ENCODE measurements at places on chromosomes 12 and 14. TPM values are rescaled to one million over a fixed set of nuclear protein-coding genes. Genes with fewer than 3 reads are reported as not detected.

- H3K27me3 ChIP-seq = peaks cover 34% of the 10 kb centered on the region
- DNase-seq = no peak
- no peaks in the 10 kb centered on the region for H3K4me1 ChIP-seq
- H3K4me3 ChIP-seq = peak overlapping the region; percentile 42
Observed at GRCh38 chr12:24901576-24902461, 47.1 kb downstream of the BCAT1 start.

DNA sequence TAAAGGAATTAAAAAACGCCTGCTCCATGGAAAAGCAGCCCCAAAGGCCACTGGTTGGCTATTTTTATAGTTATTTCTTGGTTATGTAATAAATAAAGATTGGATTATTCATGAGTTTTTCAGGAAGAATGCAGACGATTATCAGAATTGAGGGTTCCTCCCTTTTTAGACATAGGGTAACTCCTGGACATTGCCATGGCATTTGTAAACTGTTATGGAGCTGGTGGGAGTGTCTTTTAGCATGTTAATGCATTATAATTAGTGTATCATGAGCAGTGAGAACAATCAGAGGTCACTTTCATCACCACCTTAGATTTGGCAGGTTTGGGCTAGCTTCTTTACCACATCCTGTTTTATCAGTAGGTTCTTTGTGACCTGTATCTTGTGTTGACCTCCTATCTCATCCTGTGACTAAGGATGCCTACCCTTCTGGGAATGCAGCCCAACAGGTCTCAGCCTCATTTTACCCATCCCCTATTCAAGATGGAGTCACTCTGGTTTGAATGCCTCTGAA is 728.7 kb downstream of the GALC start:
- no peaks in the 10 kb centered on the region for H3K27me3 ChIP-seq
- no peaks in the 10 kb centered on the region for H3K4me1 ChIP-seq
- no peak overlapping the region for H3K4me3 ChIP-seq
- no peak overlapping the region for H3K27ac ChIP-seq
- no peaks in the 10 kb centered on the region for H3K36me3 ChIP-seq

- H3K27me3 ChIP-seq = no peaks in the 10 kb centered on the region
- no peak overlapping the region for H3K4me3 ChIP-seq
- H3K4me1 ChIP-seq = no peaks in the 10 kb centered on the region
Observed at GRCh38 chr12:81492131-81492720, 266.9 kb downstream of the PPFIA2 start.

DNA sequence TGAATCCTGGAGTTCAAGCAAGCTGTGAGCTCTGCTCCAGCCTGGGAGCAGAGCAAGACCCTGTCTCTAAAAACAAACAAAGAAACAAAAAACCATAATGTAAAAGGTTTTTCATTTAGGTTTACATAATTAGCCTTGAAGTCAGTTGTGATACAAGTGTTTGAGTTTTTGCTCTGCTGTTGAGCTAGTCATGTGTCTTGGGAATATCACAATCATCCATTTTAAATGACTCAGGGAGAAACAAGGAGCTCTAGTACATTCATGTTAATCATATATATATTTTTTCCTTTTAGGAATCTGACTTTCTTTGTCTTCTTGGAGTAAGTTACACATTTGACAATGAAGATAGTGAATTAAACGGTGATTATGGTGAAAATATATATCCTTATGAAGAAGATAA is 12.9 kb downstream of the MIA2 start:
- H3K36me3 ChIP-seq = peaks cover 10% of the 10 kb centered on the region
- no peaks in the 10 kb centered on the region for H3K27me3 ChIP-seq
- H3K4me3 ChIP-seq = no peak overlapping the region

DNA sequence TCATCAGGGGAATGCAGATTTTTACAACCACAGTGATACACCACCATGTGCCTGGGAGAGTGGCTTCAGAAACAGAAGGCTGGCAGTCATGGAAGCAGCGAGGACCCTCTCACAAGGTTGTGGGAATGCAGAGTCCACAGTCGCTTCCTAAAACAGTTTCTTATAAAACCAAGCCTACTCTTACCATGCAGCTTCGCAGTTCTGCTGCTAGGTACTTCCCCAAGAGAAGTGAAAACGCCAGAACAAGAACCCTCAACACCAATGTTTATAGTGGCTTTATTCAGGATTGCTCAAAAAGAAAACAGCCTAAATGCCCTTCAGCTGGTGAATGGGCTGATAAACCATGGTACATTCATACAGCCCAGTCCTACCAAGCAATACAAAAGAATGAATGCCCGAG is 87.2 kb downstream of the DDX51 start:
- H3K4me3 ChIP-seq = no peak overlapping the region
- DNase-seq = no peak
- no peaks in the 10 kb centered on the region for H3K4me1 ChIP-seq
- peaks cover 70% of the 10 kb centered on the region for H3K36me3 ChIP-seq
- H3K27me3 ChIP-seq = no peaks in the 10 kb centered on the region
- no peak overlapping the region for H3K27ac ChIP-seq

DNA sequence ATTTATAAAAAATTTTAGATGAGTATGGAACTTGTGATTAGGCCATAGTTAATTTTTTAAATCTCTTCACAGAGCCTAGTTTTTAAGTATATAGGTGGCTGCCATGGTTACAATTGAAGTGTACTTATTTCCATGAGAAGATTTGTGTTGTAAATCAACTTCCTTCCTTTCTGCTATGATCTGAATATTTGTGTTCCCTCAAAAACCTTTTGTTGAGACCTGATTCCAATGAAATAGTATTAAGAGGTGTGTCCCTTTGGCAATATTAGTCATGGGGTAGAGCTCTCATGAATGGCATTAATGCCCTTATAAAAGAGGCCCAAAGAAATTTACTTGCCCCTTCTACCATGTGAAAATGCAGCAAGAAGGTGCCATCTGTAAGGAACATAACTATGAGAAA is 28.8 kb downstream of the ETNK1 start:
- no peak overlapping the region for H3K4me3 ChIP-seq
- no peaks in the 10 kb centered on the region for H3K27me3 ChIP-seq
- H3K4me1 ChIP-seq = no peaks in the 10 kb centered on the region
- H3K36me3 ChIP-seq = peaks cover 7% of the 10 kb centered on the region
- no peak for DNase-seq
- no peak overlapping the region for H3K27ac ChIP-seq

- H3K4me1 ChIP-seq = peaks cover 17% of the 10 kb centered on the region
- no peak overlapping the region for H3K4me3 ChIP-seq
- DNase-seq = peak; percentile 4
- H3K27ac ChIP-seq = no peak overlapping the region
Observed at GRCh38 chr12:123720141-123720814, 8.1 kb downstream of the ATP6V0A2 start.

DNA sequence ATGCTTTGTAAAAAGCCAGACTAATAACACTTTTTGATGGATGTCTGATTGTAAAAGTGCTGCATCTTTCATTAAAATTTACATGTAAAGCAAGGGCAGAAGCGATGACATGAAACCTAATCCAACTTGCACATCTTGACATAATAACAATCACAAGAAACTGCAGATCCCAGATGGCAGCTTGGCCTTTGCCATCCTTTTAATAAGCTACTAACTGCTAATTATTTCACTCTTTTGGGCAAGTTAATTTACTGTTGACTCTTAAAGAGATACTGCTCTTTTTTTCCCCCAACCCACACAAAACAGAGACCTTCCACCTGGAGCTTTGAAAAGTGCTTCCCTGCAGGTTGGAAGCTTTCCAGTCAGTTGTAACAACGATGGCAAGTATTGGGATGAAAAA is 137.5 kb downstream of the NRXN3 start:
- no peaks in the 10 kb centered on the region for H3K4me1 ChIP-seq
- H3K36me3 ChIP-seq = no peaks in the 10 kb centered on the region
- H3K27me3 ChIP-seq = no peaks in the 10 kb centered on the region
- H3K4me3 ChIP-seq = no peak overlapping the region
- no peak for DNase-seq
- no peak overlapping the region for H3K27ac ChIP-seq

DNA sequence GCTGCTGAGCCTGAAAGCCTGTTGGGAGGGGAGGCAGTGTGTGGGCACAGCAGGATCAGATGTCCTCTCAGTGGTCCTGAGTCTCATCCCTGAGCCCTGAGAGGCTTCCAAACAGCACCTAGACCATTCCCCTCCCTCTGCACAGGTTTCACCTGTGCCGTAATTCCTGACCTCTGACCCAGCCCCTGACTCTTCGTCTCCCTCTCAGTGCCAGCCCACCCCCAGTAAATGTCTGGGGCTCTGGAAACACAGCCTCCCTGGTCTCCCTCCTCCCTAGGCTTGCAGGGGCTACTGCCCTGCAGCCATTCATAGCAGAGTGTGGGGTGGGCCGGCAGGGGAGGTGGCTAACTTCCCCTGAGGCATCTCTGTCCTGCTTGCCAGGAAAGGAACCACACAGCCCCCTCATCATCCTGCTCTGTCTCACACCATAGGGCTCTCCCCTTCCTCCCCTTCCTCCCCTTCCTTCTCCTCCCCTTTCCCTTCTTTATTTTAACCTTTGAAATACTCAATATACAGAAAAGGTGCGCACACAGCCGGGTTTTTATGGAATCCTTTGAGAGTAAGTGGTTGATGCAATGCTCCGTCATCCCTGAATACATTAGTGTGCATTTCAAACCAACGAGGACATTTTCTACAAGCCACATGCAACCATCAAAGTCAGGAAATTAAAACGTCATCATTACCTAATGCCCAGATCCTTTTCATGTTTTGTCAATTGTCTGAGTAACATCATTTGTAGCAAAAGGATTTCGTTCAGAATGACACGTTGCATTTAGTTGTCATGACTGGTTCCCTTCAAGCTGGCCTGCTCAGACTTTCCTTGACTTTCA is 67.0 kb downstream of the PRMT8 start:
- no peak overlapping the region for H3K4me3 ChIP-seq
- H3K27me3 ChIP-seq = no peaks in the 10 kb centered on the region
- DNase-seq = no peak
- no peak overlapping the region for H3K27ac ChIP-seq
- no peaks in the 10 kb centered on the region for H3K36me3 ChIP-seq
- H3K4me1 ChIP-seq = no peaks in the 10 kb centered on the region

- no peak overlapping the region for H3K27ac ChIP-seq
- H3K27me3 ChIP-seq = no peaks in the 10 kb centered on the region
Observed at GRCh38 chr14:75543253-75543652, 21.0 kb downstream of the BATF start.

- H3K27me3 ChIP-seq = no peaks in the 10 kb centered on the region
- no peaks in the 10 kb centered on the region for H3K4me1 ChIP-seq
- H3K4me3 ChIP-seq = no peak overlapping the region
- peaks cover 43% of the 10 kb centered on the region for H3K36me3 ChIP-seq
Observed at GRCh38 chr14:69073915-69074314, 79.0 kb downstream of the DCAF5 start.

Gene HOXC12
- not detected for polyA plus RNA-seq

Gene TDRD9
- polyA plus RNA-seq = 0.46 TPM

Gene OTUB2
- 0.93 TPM for polyA plus RNA-seq

Gene SERPINA12
- polyA plus RNA-seq = not detected

Gene WDHD1
- polyA plus RNA-seq = 8.1 TPM

Gene PTMS
- 242 TPM for polyA plus RNA-seq

Measured in large intestine (tissue), 12 donors.